ENCODE measurements at places on chromosomes 5 and 9. TPM values are rescaled to one million over a fixed set of nuclear protein-coding genes. Genes with fewer than 3 reads are reported as not detected.

- DNase-seq: no peak
Measured at GRCh38 chr9:126360073-126360472, 33.4 kb downstream of the MVB12B start.

GRCh38 chr5:154002093-154002492 is 36.6 kb downstream of the FAM114A2 start:
- no peak for DNase-seq

DNA sequence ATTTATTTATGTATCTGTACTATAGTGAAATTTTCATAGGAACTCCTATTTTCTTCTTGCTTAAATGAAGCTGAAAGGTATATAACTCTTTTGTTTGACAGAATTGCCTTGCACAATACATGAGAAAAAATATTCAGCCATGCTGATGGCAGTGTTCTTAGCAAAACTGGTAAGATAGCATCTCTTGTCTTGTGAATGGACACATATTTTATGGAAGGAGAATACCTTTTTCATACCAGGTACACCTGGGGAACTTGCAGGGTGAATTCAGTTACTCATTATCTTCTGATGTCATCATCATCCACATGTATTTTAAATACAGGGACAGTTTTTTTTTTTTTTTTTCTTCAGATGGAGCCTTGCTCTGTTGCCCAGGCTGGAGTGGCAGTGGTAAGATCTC is 49.4 kb downstream of the MAMDC2 start:
- no peak for DNase-seq

DNA sequence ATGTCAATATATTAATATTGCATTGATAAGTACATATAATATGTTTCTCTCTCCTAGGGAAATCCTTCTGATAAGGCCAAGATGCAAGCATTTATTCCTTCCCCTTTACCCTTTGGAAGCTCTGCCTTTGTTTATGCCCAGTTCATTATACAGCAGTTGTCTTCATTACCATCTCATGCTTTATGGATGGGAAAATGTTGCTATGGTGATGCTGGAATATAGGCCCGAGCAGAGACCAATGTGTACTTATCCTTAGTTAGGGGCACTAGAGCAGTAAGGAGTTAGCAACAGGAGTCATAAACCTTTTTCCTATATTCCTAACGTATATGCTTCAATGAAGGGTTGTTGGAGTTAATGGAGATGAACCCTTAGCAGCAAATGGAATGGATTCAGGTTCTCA is 19.4 kb upstream of the NMUR2 start:
- DNase-seq: no peak

DNA sequence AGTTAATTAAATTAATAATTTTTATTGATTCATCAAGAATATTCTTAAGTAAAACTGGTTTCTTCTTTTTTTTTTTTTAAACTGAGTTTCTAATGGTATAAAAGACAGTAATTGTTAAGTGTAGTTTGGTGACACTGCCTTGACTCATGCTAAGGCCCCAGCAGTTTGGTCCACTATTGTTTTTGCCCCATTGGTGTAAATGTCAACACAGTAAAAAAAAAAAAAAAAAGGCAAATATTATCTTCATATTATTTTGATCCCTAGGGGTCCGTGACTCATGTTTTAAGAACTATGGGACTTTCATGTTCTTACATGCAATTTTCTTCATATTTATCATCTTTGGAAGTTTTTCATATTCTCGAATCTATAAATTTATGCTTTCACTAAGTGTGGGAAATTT is 29.2 kb upstream of the JAK2 start:
- no peak for DNase-seq

The SPOCK1 gene
- 14.0 TPM for total RNA-seq

GRCh38 chr5:150606476-150606875 is 34.0 kb upstream of the SYNPO start:
- no peak for DNase-seq

The SOX30 gene
- total RNA-seq: not detected

The CETN3 gene
- 38.4 TPM for total RNA-seq

The FSD1L gene
- 6.2 TPM for total RNA-seq

The MEF2C gene
- 1.4 TPM for total RNA-seq

The TAF11L10 gene
- total RNA-seq: not detected

The C5 gene
- total RNA-seq: 0.15 TPM

- no peak for DNase-seq
Measured at GRCh38 chr5:67146574-67146973, 50.0 kb downstream of the CD180 start.

GRCh38 chr9:83986765-83987401 is 6.3 kb downstream of the RMI1 start:
- no peak for DNase-seq

- no peak for DNase-seq
Measured at GRCh38 chr9:132864691-132865090, 13.4 kb downstream of the AK8 start.

DNA sequence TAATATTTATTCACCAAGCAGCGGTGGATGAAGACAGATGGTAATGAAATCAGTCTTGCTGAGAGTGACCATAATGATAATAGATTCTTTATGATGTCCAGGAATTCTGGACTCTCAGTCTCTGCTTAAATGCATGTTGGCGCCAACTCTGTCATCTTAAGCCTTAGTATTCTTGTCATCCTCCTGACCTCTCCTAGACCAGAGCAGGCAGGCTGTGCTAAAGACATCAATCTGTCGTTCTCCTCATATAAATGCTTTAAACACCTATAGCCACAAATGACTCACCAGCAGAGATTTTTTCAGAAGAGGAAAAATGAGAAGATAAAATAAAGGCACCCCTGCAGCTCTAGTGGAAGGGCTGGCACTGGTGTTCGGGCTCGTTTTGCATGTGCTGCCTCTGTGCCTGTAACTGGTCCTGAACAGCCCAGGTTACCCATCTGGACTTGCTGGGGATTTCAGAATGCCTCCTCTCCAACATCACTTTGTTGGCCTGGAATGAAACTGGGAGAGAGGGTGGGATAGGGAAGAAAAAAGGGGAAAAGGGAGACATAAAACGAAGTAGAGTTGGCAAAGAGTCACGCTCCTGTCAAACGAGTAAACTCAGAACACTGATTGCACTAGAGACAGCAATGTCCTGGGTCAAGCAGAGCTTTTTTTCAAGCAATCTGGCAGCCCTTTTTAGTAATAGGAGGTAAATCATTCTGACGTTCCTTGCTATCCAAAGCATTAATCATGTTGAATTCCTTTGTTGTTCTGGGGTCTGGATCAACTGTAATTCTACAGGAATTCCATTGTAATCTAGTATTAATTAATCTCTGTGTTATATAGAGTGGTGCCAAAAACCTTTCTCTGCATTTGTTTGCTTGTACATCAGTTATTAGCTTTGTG is 195.5 kb upstream of the CLINT1 start:
- DNase-seq: no peak

GRCh38 chr9:128190013-128190412 is 1.4 kb downstream of the CIZ1 start:
- no peak for DNase-seq

DNA sequence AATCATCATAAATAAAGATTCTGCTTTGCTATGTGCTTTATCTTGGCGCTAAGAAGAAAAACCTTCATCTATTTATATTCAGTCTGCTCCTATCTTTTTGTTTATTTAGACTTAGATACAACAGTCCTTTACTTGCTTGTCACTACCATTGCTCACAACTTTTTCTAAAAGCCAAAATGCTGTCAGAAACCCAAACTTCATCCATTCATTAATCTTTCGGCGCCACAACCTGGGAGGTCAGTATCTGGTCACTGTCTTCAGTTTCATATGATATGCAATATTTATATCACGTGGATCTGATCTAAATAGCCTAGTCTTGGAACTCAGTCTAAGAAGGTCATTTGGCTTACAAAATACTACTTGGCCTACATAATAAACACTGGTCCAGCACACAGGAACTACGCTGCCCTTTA is 159.3 kb upstream of the TARS1 start:
- no peak for DNase-seq

GRCh38 chr5:123299136-123299535 is 124.1 kb downstream of the CEP120 start:
- no peak for DNase-seq

The PCDHAC2 gene
- total RNA-seq: 3.7 TPM

The MPDZ gene
- total RNA-seq: 40.3 TPM

The PCDHGA2 gene
- total RNA-seq: 0.31 TPM

DNA sequence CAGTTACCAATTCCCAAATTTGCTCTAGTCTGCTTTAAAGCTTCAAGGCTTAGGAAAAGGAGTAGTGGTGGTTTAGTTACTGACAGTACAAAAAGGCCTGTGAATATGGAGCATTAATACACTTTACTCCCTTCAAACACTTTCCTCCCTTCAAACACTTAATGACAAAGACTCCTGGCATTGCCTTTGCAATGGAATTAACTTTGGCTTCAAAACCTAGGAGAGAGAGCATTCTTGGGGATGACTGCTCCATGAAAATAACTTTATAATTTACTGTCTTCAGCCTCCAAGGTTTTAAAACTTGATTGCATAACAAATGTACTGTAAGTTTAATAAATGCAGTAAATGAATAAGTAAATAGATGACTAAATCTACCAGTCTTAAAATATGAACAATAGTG is 185.6 kb downstream of the TRPM3 start:
- DNase-seq: no peak

DNA sequence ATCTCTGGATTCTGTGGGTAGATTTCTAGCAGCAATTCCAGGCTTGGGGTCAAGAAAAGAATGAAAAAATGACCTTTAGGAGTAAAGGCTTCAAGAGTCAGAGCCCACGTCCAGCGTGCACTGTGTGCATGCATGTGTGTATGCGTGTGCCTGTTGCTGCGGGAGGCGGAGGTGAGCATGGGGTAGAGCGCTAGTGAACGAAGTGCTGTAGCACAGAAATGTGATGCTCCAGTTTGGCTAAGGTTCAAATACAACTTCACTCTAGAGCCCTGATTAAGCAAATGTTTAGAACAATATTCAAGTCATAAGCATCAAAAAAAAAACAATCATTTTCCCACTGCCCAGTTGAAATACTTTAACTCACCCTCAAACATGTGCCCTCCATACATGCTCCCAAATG is 403.9 kb downstream of the ZNF608 start:
- DNase-seq: no peak

GRCh38 chr5:113404269-113404668 is 30.5 kb downstream of the TSSK1B start:
- no peak for DNase-seq

The LAMC3 gene
- 12.3 TPM for total RNA-seq

The SCGB3A1 gene
- not detected for total RNA-seq

The TRIM7 gene
- total RNA-seq: 0.47 TPM

DNA sequence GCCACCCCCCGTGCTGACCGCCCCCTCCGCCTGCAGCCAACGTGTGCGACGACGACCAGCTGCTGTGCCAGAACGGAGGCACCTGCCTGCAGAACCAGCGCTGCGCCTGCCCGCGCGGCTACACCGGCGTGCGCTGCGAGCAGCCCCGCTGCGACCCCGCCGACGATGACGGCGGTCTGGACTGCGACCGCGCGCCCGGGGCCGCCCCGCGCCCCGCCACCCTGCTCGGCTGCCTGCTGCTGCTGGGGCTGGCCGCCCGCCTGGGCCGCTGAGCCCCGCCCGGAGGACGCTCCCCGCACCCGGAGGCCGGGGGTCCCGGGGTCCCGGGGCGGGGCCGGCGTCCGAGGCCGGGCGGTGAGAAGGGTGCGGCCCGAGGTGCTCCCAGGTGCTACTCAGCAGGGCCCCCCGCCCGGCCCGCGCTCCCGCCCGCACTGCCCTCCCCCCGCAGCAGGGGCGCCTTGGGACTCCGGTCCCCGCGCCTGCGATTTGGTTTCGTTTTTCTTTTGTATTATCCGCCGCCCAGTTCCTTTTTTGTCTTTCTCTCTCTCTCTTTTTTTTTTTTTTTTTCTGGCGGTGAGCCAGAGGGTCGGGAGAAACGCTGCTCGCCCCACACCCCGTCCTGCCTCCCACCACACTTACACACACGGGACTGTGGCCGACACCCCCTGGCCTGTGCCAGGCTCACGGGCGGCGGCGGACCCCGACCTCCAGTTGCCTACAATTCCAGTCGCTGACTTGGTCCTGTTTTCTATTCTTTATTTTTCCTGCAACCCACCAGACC is 80.2 kb downstream of the NTNG2 start:
- DNase-seq: no peak

The FOXD4 gene
- not detected for total RNA-seq

GRCh38 chr9:120474591-120475243 is 105.2 kb downstream of the CDK5RAP2 start:
- DNase-seq: no peak

DNA sequence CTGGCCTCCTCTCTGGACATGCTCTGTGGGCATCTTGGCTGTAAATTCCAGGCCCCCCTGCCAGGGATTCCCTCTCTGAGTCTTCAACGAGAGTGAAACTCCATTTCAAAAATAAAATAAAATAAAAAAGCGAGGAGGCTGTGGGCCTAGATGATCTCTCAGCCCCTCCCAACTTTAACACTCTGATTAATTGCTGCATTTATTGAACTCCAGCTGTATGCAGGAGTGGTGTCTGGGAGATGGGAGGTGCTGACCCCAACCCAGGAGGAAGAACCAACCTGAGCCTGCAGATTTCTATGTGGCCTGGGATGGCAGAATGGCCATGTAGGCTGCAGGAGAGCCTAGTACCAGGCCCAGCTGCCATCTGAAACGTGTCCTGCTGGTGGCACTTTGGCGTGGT is 154.5 kb upstream of the IER5L start:
- DNase-seq: no peak

DNA sequence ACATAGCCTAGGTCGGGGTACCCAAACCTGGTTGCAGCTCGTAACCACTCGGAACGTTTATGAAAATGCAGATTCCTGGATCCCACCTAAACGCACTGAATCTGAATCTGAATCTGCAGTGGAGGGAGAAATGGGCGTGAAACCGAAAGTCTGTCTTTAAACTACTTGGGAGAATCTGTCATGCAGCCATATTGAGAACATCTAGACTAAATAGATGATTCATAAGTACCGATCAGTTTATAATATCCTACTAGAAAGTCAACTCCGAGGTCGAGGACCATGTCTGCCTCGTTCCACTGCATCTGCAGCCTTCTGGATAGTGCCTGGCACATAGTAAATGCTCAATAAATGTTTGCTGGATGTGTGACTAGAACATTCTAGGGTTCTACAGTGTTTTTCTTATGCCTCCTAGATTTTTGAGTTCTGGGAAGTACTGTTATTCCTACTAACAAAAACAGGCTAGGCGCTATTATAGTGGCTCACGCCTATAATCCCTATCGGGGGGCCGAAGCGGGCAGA is 632 bp downstream of the COQ4 start:
- DNase-seq: no peak

DNA sequence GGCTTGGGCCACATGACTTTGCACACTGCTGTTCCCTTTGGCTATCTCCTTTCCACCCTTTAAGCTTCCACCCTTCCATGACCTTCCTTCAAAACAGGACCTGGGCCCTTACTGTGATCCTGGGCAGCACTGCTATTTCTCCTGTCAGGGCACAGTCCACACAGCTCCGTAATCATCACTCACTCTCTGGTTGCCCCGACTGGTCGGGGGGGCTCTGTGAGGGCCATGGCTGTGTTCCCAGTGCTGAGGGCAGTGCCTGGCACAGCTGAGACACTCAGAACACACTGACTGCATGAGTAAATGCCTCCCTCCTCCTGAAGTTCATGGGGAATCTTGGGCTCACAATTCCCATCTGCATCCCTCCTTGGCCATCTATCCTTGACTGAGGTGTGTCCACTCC is 12.2 kb downstream of the TRAF1 start:
- DNase-seq: no peak

GRCh38 chr9:93869863-93870262 is 85.3 kb downstream of the BARX1 start:
- DNase-seq: no peak

The CAVIN4 gene
- total RNA-seq: 9.1 TPM
